ENCODE measurements at places on chromosomes 5 and 9.

DNA sequence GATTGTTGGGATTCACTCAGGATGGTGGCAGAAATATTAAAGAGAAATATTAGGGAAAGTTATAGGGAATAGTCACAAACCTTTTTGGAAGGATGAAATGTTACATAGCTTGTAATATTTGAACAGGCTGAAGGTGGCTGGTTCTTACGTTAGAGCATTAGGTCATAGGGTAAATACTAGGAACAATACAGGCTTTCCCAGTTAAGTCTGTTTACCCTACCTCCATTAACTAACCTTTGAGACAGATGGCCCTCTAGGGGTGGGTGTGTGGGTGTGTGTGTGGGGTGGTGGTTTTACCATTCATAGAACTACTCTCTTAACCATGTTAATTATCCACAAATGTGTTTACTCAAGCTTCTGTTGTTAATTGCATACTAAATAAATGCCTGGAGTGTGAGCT is 94.3 kb upstream of the STK32A start:
- DNase-seq = no peak

- DNase-seq = no peak
Measured at GRCh38 chr5:106094204-106094607, 1576.5 kb downstream of the EFNA5 start.

DNA sequence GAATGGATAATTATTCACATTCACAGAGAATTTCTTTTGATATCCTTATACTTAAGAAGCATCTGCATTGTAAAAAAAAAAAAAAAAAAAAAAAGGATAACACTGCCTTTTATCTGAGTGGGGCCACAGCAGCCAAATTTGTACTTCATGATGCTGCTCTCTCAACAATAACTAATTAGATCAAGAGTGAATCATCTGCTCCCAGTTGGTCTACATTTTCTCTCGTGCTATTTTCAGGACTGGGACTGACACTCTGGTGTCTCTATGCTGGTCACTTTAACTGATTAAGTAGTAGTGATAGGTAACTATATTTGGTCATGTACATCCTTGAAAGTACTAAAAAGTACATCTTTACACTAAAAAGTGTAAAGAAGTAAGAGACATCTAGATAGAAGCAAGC is 90.1 kb downstream of the RFX3 start:
- no peak for DNase-seq

DNA sequence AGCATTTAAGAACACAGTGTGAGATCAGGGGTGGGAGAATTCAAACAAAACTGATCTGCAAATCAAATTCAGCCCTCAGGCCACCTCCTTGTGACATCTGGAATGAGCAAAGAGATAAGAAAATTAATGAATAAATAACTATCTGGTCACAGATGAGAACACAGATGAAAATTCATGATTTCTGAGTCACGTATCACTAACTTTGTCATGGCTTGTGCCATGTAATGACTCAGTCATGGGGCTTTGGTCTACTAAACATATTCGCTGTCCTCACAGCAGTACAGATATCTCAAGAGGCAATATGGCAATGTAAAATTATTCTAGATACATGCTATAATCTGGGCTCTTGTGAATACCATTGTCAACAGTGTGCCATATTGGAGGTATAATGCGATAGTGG is 274.4 kb downstream of the MAN2A1 start:
- no peak for DNase-seq

DNA sequence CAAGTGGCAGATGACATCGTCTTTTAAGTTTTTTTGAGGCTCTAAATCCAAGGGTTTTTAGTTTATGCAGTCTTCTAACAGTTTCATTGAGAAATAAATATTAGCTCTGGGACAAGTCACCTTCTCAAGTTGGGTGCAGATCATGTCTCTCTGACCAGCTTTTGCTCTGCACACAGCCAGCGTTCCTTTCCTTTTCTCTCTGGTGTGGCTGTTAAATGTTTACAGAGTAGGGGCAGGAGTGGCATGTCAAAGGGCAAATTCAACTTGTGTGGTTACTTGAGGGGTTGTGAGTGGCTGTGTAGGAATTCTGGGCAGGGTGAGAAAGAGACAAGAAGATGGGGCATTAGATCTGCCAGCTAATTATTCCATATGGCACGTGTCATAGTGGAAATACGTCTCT is 187.5 kb upstream of the HMHB1 start:
- no peak for DNase-seq

- DNase-seq = no peak
Measured at GRCh38 chr9:127781806-127782205, 3.3 kb upstream of the SH2D3C start.

- no peak for DNase-seq
Measured at GRCh38 chr9:111427186-111427585, 57.0 kb downstream of the ECPAS start.

GRCh38 chr5:35218981-35219380 is 11.3 kb downstream of the PRLR start:
- DNase-seq = no peak

DNA sequence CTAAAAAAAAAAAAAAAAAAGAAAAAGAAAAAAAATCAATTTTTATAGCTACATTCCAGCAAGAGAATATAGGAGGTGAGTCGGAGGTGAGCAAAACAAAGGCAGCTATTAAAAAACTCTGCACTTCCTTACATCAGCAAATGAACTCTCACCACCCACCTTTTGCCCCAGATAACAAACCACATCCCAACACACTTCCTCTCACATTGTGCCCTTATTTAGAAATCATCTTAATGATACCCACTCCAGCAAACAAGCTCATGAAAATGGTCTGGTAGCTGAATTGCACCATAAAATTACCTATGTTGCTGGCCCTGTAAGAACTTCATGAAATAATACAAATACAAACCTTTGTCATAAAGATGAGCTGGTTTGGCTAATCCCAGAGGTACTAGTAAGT is 82.9 kb downstream of the CEMIP2 start:
- no peak for DNase-seq

DNA sequence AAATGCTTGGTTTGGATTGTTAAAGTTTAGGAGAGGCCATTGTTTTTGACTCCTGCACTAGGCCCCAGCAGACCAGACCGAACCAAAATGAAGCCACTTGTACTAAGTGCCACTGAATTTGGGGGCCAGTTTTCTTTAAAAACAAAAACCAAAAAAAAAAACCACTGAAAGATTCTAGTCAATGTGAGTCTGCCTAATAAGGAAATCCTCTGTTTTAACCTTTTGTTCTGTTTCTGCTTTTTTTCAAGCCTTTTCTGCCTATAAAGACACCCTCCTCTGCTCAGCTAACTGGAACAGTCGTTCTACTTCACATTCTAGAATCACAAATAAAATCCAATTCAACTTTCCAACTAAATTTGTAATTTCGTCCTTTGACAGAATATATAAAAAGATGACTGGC is 64.9 kb downstream of the SERINC5 start:
- no peak for DNase-seq

DNA sequence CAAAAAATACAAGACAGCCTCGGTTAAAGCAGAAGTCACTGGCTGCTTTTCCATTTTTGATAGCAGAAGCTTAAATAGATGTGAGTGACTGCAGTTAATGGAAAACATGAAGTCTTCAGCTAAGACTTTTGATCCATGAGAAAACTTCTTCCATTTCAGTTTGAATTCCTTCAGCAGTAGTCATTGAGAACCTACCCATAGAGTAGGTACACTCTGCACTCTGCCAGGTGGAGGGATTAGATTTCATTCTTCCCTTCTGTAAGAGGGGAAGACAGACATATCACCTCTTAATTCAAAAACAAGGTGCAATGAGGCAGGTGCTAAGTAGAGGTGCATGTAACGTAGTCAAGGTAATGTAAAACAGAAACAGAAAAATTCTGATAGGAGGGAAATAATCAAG is 26.7 kb upstream of the XPA start:
- DNase-seq = no peak

DNA sequence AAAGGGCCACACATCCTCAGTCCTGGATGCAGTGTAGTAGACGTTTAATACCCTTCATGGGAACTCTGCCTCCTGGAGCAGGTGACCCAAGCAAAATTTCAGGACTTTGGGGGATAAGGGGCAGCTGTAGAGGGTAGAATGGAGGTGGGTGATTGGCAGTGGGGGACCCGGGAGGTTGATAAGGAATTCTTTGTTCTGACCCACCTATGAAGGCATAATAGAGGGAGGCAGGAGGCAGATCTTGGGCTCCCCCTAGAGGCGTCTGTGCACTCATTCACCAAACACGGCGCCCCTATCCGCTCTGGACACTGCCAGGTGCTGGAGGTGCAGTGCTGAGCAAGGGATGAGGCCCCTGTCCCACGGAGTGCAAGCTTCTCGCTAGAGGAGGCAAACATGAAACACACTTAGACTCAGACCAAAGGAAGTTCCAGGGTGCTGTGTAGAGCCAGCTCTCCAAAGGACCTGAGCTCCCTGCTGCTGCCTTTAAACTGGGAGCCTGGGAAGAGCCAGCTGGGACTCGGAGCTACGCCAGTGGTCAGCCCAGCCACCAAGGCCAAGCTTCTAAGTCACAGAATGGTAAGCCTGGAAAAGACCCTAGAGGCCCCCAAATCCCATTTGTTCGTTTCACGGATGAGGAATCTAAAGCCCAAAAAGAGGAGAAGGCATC is 7.7 kb downstream of the IL17B start:
- peak; percentile 51 for DNase-seq

DNA sequence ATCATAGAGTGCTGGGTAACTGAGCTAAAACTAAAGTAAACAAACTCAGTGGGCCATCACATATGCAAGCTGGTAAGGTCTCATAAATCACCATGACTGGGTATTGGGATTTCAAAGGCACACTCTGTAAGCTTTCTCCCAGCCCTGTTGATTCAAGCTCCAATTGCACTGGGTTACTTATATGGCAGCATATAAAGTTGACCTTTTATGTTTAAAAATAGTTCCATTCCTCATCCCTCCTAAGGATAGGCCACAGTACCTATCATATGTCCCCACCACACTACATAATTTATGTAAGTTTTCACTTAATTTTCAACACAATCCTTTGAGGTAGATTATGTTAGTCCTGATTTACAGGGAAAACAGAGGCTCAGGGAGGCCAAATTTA is 438.4 kb downstream of the RAB3C start:
- DNase-seq = no peak

- DNase-seq = no peak
Measured at GRCh38 chr9:122767817-122768216, 20.9 kb upstream of the OR5C1 start.

DNA sequence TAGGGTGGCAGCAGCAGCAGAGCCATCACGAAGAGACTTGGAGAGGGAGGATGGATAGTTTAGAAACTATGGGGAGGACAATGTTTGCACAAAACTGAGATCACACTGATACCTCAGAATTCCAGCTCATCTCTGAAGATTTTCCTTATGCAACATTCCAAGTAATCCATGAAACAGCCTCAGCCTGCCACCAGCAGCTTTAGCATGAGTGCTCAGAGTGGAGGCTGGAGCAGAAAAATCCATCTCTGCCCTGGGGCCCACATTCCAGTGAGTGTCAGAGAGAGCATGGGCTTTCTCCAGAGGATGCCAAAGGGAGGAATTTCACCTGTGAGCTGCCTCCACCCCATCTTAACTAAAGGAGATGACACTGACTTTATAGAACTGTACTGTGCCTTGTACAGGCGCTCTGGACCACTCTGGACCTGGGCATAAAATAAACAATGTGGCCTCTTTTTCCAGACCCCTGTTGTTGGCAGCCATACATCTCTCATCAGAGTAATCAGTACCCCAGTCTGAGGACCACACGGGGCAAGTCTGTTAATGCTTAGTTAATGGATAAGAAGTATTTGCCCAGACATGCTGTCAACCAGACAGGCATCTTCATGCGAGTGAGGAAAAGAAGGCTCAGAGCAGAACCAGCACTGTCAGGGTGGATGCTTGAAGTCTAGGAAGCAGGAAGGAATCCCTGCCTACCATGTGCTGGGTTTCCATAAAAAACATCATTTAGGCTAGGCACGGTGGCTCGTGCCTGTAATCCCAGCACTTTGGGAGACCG is 440.9 kb downstream of the ENC1 start:
- DNase-seq = no peak

DNA sequence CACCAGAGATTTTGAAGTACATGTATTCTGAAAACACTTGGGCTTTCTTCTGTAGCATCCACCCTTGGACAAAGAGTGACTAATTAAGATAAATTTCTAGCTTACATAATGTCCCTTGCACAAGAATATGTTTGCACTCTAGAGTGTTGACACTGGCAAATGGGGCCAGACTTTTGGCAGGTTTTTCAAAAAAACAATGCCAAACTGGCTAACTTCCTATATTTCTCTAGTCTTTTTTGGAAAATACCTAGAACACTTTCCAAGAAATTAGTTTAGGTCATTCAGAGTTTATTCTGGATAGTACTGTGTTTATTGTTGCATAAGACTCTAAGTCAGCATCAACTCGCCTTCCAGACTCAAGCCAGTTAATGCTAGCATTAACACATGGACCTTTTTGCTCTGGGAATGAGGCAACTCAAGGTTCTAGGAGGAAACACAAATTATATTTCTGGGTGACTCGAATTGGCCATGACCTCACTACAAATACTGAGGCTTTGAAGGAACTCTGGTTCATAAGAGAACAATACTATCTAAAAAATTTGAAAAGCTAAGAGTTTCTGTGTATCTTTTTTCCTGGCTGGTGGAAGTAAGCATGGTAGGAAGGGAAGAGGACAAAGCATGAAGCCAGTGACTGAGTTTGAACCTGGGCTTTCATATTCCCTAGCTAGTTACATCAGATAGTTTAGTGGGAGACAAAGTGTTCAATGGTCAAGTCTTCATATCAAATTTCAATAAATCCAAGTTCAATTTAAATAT is 101.6 kb downstream of the NREP start:
- no peak for DNase-seq

DNA sequence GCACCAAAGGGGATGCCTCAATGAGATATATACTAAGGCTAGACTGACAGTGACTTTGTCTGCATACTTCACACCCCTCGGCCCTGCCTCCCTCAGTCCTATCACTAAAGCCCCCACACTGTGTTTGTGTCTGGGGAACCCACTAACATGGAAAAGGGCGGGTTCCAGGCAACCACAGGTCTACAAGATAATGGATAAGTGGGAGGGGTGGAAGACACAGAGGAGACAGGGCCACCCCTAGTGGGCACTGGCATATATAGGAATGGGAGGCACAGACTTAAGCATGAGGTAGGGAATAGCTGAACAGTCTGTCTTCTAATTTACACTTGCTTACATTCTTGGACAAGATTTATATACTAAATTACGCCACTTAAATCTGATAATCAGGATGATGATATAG is 74.0 kb downstream of the SLIT3 start:
- no peak for DNase-seq

All from stimulated activated CD8-positive, alpha-beta memory T cell treated with anti-CD3 and anti-CD28 coated beads, Interleukin-7, amount 100 ng/mL, for 4 hours (primary cell).